ENCODE measurements at places on chromosomes 12 and 14. TPM values are rescaled to one million over a fixed set of nuclear protein-coding genes. Genes with fewer than 3 reads are reported as not detected.

The DNAI7 gene
- total RNA-seq: 0.18 TPM

The PPFIA2 gene
- 2.2 TPM for total RNA-seq

The ARMH4 gene
- total RNA-seq: 4.0 TPM

The LRRC43 gene
- 2.6 TPM for total RNA-seq

The TAMALIN gene
- 6.5 TPM for total RNA-seq

The WIF1 gene
- total RNA-seq: not detected

The SDS gene
- not detected for total RNA-seq

All from smooth muscle cell of bladder (primary cell).